ENCODE measurements at places on chromosomes 4 and X.
A peak's percentile ranks its signal among the peaks of the same experiment; 100 is the strongest.

GRCh38 chr4:30256116-30256832, 463.9 kb upstream of the PCDH7 start:
- H3K36me3 ChIP-seq = no peaks in the 10 kb centered on the region
- H3K4me3 ChIP-seq = no peak overlapping the region
- no peak for DNase-seq
- H3K4me1 ChIP-seq = no peaks in the 10 kb centered on the region

- peaks cover 6% of the 10 kb centered on the region for H3K36me3 ChIP-seq
- no peaks in the 10 kb centered on the region for H3K27me3 ChIP-seq
- no peak for DNase-seq
- no peak overlapping the region for H3K27ac ChIP-seq
These were observed 35.4 kb downstream of the CEP44 start for GRCh38 chr4:174318829-174319764.

DNA sequence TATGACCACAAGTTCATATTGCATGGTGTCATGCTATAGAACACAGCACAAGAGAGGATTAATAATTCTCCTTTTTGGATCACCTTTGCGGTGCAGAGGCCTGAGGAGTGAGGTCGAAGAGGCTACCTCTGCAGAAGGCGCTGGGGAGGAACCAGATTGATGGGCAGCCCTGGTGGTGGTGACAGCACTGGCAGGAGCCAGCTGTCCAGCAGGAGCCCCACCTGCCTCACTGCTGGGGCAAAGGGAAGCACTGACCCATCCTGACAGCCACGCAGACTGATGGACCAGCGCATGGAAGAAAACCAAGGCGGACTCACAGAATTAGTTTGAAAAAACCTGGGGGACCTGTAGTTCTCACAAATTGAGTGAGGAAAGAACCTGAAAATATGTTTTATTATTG, 50.9 kb downstream of the COX18 start:
- no peaks in the 10 kb centered on the region for H3K27me3 ChIP-seq
- H3K4me3 ChIP-seq = no peak overlapping the region
- H3K27ac ChIP-seq = no peak overlapping the region
- H3K4me1 ChIP-seq = peaks cover 14% of the 10 kb centered on the region

DNA sequence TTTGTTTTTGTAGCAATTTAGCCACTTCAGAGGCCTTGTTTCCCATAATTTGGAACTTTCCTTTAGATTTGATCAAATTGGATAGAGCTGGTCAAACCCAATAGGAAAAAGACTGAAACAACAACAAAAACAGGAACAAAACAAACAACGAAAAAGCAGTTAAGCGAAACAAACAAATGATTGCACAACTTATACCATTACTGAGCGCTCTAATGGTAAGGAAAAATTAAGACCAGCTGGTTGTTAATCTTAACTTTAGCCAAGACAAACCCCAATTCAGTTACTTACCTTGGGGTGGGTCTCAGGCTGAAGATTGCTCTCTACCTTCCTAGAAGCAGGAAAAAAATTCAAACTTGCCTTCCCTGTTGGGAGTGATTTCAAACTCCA, 38.3 kb downstream of the SPCS3 start:
- no peak overlapping the region for H3K27ac ChIP-seq
- H3K4me3 ChIP-seq = no peak overlapping the region
- peaks cover 16% of the 10 kb centered on the region for H3K4me1 ChIP-seq
- DNase-seq = no peak

DNA sequence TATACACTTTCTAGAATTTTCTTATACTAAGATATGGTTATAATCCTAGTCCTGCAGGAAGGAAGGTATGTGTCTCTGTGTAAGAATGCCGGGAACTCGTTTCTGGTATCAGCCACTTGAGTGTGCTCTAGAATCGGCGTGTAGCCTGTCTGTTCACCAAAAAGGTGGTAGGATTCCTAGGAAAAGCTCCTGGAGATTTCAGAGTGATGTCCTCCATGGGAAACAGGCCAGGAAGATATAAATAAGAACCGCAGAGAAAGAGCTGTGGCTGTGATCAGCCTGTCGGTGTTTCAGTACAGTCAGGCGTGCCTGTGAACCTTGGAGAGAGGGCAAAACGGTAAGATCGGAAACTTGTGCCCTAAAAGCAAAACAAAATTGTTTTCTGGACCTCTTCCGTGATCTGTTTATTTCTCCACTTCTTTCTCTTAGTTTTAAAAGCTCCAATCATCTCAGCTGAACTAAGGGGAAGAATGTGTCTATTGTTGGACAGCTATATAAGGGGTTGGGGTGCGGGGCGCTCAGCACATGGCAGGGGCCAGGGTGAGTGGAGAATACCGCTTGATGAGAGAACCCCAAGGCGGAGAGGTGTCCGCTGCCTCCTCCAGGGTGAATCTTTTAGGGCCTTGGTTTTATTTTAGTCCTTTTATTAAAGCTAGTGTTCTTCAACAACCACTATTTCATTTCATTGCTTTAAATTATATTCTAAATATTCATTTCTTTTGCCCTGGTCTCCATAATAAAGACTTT, 303.8 kb upstream of the TENM3 start:
- H3K27me3 ChIP-seq = peaks cover 13% of the 10 kb centered on the region
- H3K27ac ChIP-seq = no peak overlapping the region
- H3K36me3 ChIP-seq = no peaks in the 10 kb centered on the region

DNA sequence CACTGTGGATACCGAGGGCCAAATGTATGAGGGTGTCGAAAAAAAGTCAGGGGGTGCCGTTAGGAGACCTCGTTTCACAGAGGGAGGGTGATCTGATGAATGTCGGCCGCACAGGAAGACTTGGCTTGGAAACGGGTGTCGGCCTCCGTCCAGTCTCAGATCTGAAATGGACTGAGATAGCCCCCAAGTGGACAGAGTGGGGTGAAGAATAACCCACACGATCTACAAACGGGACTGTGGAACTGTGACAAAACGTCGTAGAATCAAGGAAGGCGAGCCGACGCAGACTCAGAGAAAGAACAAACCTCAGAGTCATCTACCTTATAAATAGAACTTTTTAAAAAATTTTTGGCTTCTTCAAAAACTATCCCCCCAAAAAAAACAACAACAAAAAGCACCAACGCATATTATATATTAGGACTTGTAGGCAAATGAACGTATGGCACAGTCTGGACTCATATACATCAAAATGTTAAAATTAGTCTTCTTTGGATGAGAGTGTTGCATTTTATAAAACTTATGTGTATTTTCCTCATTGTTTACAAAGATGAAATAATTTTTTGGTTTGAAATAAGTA, 63.8 kb upstream of the IRF2 start:
- H3K27ac ChIP-seq = peak overlapping the region; percentile 45
- peaks cover 5% of the 10 kb centered on the region for H3K36me3 ChIP-seq
- DNase-seq = peak; percentile 62
- peaks cover 4% of the 10 kb centered on the region for H3K27me3 ChIP-seq
- peak overlapping the region; percentile 94 for H3K4me3 ChIP-seq

- H3K27ac ChIP-seq = peak within 1 kb of the TSS; percentile 75
- no peak for DNase-seq
- peaks cover 24% of the 10 kb centered on the region for H3K4me1 ChIP-seq
These were observed at the start of gene EMCN for GRCh38 chr4:100517864-100518341. EMCN (minus strand) TSS chr4:100518022; CDS start chr4:100517914, 108 bp downstream.

GRCh38 chr4:25821899-25822298, 40.9 kb downstream of the SEL1L3 start:
- H3K4me1 ChIP-seq = no peaks in the 10 kb centered on the region
- H3K27me3 ChIP-seq = peaks cover 10% of the 10 kb centered on the region
- no peak for DNase-seq

- no peak for DNase-seq
- no peak overlapping the region for H3K27ac ChIP-seq
- H3K27me3 ChIP-seq = peaks cover 94% of the 10 kb centered on the region
These were observed 51.1 kb upstream of the TMEM33 start for GRCh38 chr4:41883988-41884734.

GRCh38 chr4:130147641-130148040, 1051.7 kb downstream of the C4orf33 start:
- no peaks in the 10 kb centered on the region for H3K36me3 ChIP-seq
- H3K27me3 ChIP-seq = peaks cover 3% of the 10 kb centered on the region
- DNase-seq = no peak
- H3K4me3 ChIP-seq = no peak overlapping the region
- H3K27ac ChIP-seq = no peak overlapping the region

- H3K4me1 ChIP-seq = no peaks in the 10 kb centered on the region
- no peak for DNase-seq
- no peaks in the 10 kb centered on the region for H3K27me3 ChIP-seq
- H3K36me3 ChIP-seq = no peaks in the 10 kb centered on the region
These were observed 388.2 kb downstream of the OPHN1 start for GRCh38 chrX:68045008-68045577.

- peaks cover 19% of the 10 kb centered on the region for H3K27me3 ChIP-seq
- peaks cover 63% of the 10 kb centered on the region for H3K4me1 ChIP-seq
- H3K4me3 ChIP-seq = no peak overlapping the region
- H3K27ac ChIP-seq = no peak overlapping the region
These were observed 338.1 kb downstream of the BCOR start for GRCh38 chrX:39759526-39760224.

GRCh38 chr4:165604181-165604580, 225.4 kb downstream of the CPE start:
- H3K4me3 ChIP-seq = no peak overlapping the region
- no peak overlapping the region for H3K27ac ChIP-seq
- H3K36me3 ChIP-seq = no peaks in the 10 kb centered on the region
- H3K27me3 ChIP-seq = peaks cover 10% of the 10 kb centered on the region
- no peak for DNase-seq

DNA sequence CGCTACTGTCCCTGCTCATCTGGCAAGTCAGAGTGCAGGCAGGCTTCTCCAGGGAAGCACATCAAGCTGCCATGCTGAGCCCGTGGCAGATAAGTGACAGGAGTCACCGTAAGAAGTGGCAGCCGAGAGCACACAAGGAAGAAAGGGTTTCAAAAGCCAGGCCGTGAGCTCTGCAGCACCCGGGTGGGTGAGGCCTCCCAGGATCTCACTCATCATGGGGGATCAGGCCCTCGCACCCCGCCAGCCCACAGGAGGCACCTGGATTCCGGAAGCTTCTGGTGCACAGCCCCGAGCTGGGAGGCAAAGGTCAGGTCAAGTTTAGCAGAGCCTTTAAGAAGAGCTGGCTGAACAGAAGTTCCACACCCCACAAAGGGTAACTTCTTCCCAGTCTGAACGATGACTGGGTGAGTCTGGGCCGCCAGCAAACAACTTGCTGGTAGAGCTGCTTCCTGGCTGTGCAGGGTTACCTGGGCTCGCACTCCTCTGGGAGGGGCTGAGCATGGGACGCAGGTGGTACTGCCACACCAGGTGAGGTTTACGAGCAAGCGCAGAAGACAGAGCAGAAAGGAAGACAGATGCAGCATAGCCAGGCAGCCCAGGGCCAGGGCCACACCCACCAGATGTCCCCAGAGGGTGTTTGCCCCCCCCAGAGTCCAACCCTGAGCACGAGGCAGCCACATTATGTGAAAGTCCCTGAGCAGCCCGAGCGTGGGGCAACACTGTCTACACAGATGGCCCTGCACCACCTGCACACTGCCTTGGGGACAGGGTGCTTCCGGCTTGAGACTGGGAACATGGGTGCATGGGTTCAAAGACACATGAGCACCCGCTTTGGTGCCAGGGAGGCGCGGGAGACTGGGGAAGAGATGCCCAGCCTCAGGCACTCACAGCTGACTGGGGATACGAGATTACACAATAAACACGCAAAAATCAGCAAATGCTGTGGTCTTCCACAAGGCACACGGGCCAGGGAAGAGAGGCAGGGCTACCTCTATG, 7.7 kb downstream of the CCNQ start:
- peaks cover 4% of the 10 kb centered on the region for H3K27me3 ChIP-seq
- no peak overlapping the region for H3K4me3 ChIP-seq

DNA sequence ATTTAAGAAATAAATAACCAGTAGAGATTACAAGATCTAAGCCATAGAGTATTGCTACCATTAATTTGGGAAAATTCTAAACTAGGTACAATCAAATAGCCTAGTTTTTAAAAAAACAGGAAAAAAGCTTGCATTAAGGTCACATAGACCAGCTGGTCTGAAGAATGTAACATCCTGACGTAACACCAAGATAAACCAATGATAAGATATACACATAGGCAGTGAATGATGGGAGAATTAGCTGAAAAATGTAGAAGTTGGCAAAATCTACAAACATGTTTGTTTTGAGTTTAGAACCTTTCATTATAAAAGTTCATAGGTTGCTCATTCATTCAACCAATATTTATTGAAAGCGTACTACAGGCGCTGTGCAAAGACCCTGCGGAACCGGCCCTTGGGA, 120.0 kb downstream of the SH3RF1 start:
- peaks cover 2% of the 10 kb centered on the region for H3K27me3 ChIP-seq
- peaks cover 4% of the 10 kb centered on the region for H3K4me1 ChIP-seq
- H3K4me3 ChIP-seq = no peak overlapping the region
- H3K27ac ChIP-seq = no peak overlapping the region

- H3K27ac ChIP-seq = no peak overlapping the region
- no peaks in the 10 kb centered on the region for H3K36me3 ChIP-seq
- H3K27me3 ChIP-seq = peaks cover 30% of the 10 kb centered on the region
- peaks cover 13% of the 10 kb centered on the region for H3K4me1 ChIP-seq
- H3K4me3 ChIP-seq = no peak overlapping the region
These were observed 116.5 kb upstream of the RBPJ start for GRCh38 chr4:26204249-26204825.

- H3K27ac ChIP-seq = no peak overlapping the region
- H3K4me3 ChIP-seq = no peak overlapping the region
- H3K4me1 ChIP-seq = peaks cover 35% of the 10 kb centered on the region
- H3K27me3 ChIP-seq = no peaks in the 10 kb centered on the region
- H3K36me3 ChIP-seq = no peaks in the 10 kb centered on the region
- no peak for DNase-seq
These were observed 29.1 kb downstream of the ZNF185 start for GRCh38 chrX:152926923-152927322.

- no peak for DNase-seq
- no peaks in the 10 kb centered on the region for H3K27me3 ChIP-seq
- H3K4me3 ChIP-seq = no peak overlapping the region
- H3K27ac ChIP-seq = no peak overlapping the region
- H3K4me1 ChIP-seq = no peaks in the 10 kb centered on the region
These were observed 40.1 kb downstream of the UGT2B17 start for GRCh38 chr4:68535974-68536373.

DNA sequence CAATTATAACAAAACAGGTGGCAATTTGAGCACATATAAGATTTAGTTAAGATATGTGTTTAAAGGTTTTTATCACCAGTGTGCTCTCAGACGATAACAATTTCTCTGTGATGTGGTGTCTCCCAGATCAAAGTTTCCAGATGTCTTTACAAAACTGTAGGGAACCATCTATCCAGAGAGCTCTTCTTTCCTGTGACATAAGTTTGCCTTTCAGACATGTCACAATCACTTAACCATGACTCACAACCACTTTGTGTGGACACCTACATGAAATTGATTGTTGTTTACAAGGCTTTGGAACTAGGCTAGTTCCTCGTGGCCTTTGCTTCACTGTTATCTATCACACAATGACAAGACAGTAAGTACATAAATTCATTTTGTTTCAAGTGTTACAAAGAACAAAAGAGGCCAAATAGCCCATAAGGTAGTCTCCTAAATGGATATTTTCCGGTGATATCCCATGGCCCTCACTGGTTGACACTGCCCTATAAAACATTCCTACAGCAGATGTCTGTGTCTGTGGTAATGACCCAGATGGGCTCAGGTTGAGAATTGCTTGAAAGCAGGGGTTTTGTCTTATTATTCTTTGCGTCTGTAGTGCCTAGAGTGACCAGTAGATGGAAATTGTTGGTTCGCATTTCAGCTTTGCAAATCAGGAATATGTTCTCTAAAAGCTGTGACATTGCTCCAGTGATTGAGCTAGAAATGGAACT, 297.8 kb upstream of the FAM241A start:
- H3K4me3 ChIP-seq = no peak overlapping the region
- no peaks in the 10 kb centered on the region for H3K27me3 ChIP-seq
- DNase-seq = no peak
- peak overlapping the region; percentile 47 for H3K27ac ChIP-seq
- H3K4me1 ChIP-seq = peaks cover 34% of the 10 kb centered on the region

GRCh38 chr4:140012688-140013486, 141.1 kb downstream of the MAML3 start:
- H3K27ac ChIP-seq = peak overlapping the region; percentile 95
- H3K27me3 ChIP-seq = no peaks in the 10 kb centered on the region
- H3K4me1 ChIP-seq = peaks cover 39% of the 10 kb centered on the region
- peaks cover 53% of the 10 kb centered on the region for H3K36me3 ChIP-seq
- H3K4me3 ChIP-seq = no peak overlapping the region

All from nephron progenitor cell (in vitro differentiated cells).